ENCODE measurements at places on chromosomes 4 and X.

- no peak for DNase-seq
Measured at GRCh38 chr4:70761276-70761816, 39.6 kb downstream of the RUFY3 start.

GRCh38 chrX:48591255-48591791, 6.0 kb upstream of the WDR13 start:
- no peak for DNase-seq

GRCh38 chrX:7145454-7145853, 2.1 kb upstream of the STS start:
- no peak for DNase-seq

DNA sequence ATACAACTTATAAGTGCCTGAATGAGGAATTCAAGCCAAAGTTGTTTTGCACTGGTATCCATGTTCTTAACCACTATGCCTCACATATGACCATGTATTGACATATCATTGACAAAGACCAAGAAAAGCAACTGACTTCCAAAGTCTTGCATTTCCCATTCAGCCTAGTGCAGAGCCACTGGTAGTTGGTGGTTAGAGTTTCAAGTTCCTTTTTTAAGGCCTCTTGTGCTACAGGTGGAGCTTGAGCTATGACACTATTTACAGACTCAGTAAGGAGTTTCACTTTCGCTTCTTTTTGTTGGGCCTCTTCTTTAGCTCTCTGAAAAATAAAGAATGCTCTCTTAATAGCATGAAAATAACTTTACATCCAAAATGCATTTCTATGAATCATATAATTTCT, 763.0 kb downstream of the DMD start:
- DNase-seq, result peak; percentile 36

- no peak for DNase-seq
Measured at GRCh38 chr4:135032670-135033069, 831.1 kb upstream of the PABPC4L start.

DNA sequence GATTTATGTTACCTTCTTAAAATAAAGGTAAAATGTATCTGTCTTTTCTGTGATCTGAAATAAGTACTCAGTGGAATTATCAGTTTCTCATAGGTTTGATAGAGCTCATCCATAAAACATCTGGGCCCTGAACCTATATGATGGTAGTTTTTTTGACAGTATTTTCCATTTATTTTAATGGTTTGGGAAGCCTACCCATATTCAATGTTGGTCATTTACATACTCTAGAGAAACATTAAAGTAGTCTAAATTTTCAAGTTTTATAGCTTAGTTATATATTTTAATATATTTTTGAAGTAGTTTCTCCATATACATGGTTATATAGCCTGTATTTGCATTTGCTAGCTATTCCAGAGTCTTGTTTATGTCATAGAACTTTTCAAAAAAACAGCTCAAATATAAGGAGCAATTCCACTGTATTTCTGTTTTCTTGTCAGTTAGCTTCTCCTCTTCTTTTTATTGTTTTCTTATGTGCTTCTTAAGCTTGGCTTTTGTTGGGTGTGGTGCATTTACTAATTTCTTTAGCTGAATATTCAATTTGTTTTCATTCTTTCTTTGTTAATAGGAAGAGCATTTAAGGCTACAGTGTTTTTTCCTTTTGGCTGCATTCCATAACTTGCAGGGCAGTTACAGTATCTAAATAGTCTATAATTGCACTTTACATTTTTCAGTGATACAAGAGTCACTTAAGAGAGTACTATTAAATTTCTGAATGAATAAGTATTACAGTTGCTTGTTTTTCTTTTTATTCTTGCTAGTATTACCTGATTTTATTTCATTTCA, 181.4 kb downstream of the DKK2 start:
- DNase-seq, result no peak

- peak; percentile 81 for DNase-seq
Measured at GRCh38 chrX:134803551-134804183, 145.4 kb upstream of the PLAC1 start.

- no peak for DNase-seq
Measured at GRCh38 chrX:134885336-134886001, 105.3 kb upstream of the SMIM10 start.

GRCh38 chr4:74330295-74330750, 22.1 kb downstream of the EPGN start:
- DNase-seq, result no peak

GRCh38 chrX:38805432-38806389, 4.5 kb downstream of the MID1IP1 start:
- DNase-seq, result peak; percentile 81

DNA sequence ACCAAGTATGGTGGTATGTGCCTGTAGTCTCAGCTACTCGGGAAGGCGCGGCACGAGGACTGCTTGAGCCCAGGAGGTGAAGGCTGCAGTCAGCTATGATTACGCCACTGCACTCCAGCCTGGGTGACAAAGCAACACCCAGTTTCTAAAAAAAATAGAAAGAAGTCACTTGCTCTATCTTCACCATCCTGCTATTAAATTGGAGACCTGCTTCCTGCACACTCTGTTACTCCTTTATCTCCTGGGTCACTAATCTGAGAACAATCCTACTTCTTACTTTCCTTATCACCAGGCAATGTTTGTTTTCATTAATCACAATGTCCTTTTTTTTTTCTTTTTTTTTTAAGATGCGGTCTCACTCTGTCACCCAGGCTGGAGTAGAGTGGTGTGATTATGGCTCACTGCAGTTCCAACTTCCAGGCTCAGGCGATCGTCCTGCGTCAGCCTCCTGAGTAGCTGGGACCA, 16.2 kb downstream of the PRKX start:
- DNase-seq, result no peak

DNA sequence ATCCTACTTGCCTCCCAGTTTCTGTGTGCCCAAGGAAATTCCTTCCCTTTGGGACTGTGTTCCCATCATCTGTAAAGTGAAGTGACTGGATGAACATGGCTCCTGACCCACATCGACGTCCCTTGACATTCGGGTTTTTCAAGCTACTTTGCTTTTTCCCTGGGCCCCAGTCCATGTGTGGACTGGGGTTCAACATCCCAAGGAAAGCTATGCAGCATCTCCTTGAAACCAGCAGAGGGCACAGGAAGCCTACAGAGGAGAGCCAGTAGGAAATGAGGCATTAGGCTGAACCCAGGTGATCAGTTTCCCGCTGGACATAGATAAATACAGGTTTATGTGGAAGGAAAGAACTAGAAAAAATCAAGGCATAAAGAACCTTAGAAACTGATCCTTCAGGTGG, 145.1 kb upstream of the ARHGEF9 start:
- DNase-seq, result no peak

DNA sequence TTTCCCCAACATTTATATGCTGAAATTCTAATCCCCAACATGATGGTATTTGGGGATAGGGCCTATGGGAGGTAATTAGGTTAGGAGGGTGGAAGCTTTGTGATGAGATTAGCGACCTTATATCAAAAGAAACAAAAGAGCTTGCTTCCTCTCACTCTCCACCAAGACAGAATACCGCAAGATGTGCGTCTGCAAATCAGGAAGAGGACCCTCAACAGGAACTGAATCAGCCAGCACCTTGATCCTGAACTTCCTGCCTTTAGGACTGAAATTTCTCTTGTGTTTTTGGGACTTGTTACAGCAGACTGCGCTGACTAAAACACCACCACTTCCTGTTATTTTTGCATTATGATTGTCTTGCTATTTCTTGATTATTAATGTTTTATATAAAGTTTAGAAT, 1889.4 kb downstream of the C4orf33 start:
- DNase-seq, result no peak

DNA sequence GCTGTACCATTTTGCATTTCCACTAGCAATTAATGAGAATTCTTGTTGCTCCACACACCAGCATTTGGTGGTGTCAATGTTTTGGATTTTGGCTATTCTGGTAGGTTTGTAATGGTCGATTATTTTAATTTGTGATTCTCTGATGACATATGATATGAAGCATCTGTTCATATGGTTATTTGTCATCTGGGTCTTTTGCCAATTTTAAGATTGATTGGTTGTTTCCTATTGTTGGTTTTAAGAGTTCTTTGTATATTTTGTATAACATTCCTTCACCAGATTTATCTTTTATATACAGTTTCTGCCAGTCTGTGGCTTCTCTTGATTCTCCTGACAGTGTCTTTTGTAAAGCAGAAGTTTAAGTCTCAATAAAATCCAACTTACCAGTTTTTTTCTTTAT, 18.5 kb upstream of the BDH2 start:
- no peak for DNase-seq

DNA sequence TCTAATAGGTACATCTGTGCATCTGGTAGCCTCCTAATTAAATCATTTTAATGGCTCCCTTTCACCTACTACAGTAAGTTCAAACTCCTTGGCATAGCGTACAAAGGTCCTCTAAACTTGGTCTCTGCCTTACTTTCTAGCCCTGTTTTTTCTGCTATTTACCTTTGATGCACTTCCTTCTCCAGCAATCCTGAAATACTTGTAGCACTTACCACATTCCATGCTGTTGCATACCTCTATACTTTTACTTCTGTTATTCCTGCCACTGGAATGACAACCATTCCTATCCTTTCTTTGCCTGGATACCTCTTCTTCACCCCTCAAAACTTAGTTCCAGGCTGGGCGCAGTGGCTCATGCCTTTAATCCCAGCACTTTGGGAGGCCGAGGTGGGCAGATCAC, 56.6 kb upstream of the LHFPL1 start:
- DNase-seq, result no peak

- DNase-seq, result no peak
Measured at GRCh38 chrX:39144956-39145355, 343.7 kb downstream of the MID1IP1 start.

DNA sequence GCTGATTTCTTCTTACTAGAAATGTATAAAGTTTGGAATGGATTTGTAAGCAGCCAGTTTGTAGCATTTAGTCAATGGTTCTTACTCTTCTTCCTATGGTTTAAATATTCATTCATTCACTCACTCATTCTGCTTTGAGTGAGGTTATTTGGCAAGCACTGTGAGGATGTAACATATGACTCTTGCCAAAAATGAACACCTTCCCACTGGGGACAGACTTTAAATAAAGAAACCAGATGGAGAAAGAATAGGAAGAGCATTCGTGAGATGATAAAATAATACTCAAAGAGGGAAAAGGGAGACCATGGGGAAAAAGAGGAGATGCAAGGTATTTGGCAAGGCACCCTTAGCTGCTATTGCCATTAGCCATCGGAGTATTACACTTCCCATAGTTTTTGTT, 586.1 kb downstream of the ADGRL3 start:
- no peak for DNase-seq

All from CD4-positive, alpha-beta T cell treated with Interleukin-17A for 1 hour (primary cell).